COR-L47 (cell line): ENCODE measurements at places on chromosomes 4 and X.

GRCh38 chr4:581181-581580 lies 5.1 kb upstream of the TMEM271 start:
- DNase-seq = no peak

GRCh38 chr4:101177154-101177553 lies 170.2 kb downstream of the PPP3CA start:
- DNase-seq = no peak

GRCh38 chrX:66053414-66053813 lies 13.5 kb upstream of the VSIG4 start:
- no peak for DNase-seq

- DNase-seq = no peak
Observed at GRCh38 chrX:77446029-77446585, 1.1 kb upstream of the FGF16 start.

DNA sequence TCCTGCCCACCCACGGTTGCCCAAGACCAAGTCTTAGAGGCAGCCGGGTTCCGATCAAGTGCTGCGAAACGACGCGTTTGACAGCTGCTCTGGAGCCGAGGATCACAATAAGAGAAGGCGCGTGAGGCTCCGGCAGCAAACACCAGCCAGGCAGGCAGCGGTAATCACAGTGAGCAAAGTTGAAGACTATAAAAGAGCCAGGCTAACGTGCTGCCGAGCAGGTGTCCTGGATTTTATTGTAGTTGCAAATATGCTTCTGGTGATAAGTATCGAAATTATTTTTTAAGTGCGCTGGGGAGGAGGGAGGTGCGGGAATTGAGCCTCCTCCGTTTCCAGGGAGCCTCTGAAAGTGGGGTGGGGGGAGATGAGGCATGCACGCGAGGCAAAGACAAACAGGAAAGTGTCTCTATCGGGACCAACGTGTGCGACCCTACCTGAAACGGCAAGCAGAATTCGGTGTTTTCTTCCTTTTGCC lies 590 bp downstream of the GABRA2 start:
- DNase-seq = peak; percentile 10

DNA sequence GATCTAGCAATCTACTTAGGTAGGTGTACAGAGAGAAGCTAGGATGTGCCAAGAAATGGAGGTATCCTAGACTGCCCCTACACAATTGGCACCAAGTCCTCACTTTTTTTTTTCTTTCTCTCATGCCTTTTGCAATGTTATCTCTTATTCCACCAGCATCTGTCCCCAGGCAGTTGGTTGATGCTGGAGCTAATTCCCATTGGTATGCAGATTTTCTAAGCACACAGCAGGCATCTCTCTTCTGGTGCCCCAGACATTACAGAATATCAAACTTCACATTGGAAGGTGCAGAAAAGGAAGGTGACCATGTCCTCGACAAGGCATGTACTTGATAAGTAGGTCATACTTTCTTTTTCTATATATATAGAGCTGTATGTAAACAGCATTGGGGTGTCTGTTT lies 21.6 kb downstream of the LUZP4 start:
- DNase-seq = no peak

- no peak for DNase-seq
Observed at GRCh38 chrX:77003956-77004355, 443.2 kb upstream of the FGF16 start.

GRCh38 chrX:7110821-7111276 lies 36.7 kb upstream of the STS start:
- DNase-seq = no peak

DNA sequence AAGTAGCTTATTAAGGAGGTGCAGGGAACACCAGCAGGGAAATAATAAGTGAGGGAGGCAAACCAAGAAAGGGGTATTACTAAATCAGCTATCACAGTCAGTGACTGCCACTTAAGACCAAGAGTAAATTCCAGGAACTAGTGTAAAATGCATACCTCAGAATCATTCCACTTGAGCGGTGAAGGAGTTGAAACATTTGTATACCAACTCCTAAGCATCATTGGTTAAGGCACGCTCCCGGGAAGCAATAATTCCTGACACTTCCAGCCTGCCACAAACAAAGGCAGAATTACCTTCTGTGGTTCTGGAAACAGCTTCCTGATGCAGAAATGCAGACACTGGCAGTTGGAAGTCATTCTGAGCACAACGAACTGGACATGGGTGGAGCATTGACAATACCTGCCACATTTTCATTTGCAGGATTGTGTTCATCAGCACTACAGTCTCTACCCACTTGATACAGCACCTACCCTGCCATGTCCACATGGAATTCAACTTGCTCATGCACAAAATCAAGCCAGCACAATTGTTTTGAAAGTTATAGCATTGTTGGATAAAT lies 82.1 kb downstream of the PPP1R2C start:
- DNase-seq = no peak

- no peak for DNase-seq
Observed at GRCh38 chrX:23729214-23729613, 13.9 kb downstream of the ACOT9 start.

DNA sequence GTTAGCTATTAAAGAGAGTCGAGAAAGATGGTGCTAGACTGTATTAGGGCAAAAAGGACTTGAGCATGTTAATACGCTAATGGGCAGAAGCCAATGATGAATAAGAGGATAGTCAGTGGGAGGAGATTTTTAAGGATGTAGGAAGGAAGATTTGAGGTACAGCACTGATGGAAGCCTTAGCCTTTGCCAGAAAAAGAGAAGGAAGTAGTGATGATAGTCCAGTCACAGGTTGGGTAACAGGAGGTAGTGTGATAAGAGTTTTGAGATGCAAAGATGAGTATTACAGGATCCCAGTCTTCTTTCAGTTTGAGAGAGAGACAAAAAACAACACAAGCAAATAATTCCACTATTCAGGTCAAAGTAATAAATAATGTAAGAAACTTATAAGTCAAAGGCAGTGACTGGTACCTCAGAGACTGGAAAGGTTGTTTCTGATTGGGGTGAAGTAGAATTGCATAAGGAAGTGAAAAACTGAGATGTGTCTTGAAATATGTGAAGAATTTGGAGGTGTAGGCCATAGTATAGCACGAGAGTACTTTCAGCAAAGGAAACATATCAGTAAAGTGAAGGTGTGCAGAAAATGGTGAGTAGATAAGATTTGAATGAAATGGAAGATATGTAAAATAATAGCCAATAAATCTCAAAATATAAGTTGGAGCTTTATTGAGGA lies 22.1 kb upstream of the NDNF start:
- no peak for DNase-seq

- no peak for DNase-seq
Observed at GRCh38 chrX:150517303-150517910, 51.0 kb upstream of the MTM1 start.

DNA sequence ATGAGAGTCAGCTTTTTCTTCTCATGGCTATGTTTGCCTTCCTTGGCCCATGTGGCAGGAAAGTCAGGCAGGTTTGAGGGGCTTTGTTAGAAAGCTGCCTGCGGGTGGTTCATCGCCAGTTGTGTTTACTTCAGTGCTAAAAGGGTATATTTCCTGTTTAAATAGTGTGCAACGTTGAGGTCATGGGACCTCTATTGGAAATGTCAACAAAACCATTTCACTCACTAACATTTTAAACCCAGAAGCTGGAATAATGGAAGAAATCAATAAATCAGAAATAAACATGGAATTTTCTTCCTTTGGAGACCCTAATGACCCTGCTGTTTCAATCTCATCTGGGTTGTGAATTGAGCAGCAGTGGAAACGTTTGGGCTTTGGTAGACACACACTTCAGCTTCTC lies 185.8 kb downstream of the ANKRD50 start:
- DNase-seq = no peak

DNA sequence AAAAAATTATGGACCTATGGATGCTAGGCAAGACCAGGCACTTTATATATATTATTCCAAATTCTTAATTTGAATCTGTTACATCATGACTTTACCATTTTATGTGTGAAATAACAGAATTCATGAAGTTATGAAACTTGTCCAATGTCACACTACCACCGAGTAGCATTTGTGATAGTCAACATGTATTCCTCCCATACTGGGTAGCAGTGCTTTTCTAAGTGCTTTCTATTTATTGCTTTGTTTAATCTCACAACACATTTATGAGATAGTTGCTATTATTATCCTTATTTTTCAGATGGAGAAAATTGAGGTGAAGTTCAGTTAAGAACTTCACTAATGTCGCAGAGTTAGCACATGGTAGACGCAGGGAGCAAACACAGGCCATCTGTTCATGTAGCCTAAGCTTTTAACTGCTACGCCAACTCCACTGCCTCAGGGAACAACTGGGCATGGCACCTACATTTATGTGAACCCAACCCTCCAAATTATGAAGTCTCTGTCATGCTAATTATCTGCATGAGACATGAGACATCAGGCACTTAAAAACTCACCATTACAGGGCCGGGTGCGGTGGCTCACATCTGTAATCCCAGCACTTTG lies 20.8 kb downstream of the GUCY1A1 start:
- DNase-seq = no peak

DNA sequence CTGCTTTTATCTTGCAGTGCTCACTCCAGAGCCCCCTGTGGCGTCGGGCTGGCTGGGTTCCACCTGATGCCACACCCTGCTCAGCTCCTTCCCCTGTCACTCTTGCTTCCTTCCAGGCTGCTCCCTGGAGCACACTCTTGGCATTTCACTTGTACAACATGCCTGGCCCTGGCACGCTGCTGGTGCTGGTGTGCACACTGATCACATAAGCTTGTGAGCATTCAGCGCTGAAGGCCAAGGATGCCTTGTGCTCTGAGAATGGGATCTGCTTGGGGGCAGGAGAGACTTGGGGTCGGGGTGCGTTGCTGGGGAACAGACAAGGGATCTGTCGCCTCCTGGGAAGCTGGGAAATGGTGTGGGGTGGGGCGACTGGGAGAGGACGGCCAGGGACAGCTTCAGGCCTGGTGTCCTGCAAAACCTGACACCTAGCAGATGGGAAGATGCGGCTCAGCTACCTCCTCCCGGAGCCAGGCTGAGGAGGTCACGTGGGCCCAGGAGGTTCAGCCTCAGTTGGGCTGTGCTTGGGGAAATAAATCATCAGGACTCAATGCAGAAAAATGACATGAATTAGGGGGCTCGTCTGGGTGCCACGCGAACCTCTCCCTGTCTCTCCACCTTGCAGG lies 108.5 kb downstream of the PHKA2 start:
- peak; percentile 36 for DNase-seq

DNA sequence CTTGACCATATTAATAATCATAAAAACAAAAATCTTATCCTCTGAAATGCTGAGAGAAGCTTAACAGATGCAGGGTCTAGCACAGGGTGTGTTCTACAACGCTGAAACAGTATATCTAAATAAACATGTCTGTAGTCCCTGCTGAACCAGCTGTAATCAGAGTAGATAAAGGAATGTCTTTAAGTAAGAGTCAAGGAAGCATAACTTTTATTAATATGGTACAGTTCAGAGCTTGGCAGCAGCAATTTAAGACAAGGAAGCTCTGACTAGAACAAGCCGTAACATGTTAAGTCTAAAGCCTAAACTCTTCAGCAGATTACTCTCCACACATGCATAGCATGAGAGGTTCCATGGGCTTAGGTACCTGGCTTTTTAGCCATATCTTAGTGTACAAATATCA lies 36.1 kb downstream of the NFKB1 start:
- DNase-seq = no peak

- no peak for DNase-seq
Observed at GRCh38 chr4:59341506-59341905, 1858.6 kb upstream of the ADGRL3 start.

DNA sequence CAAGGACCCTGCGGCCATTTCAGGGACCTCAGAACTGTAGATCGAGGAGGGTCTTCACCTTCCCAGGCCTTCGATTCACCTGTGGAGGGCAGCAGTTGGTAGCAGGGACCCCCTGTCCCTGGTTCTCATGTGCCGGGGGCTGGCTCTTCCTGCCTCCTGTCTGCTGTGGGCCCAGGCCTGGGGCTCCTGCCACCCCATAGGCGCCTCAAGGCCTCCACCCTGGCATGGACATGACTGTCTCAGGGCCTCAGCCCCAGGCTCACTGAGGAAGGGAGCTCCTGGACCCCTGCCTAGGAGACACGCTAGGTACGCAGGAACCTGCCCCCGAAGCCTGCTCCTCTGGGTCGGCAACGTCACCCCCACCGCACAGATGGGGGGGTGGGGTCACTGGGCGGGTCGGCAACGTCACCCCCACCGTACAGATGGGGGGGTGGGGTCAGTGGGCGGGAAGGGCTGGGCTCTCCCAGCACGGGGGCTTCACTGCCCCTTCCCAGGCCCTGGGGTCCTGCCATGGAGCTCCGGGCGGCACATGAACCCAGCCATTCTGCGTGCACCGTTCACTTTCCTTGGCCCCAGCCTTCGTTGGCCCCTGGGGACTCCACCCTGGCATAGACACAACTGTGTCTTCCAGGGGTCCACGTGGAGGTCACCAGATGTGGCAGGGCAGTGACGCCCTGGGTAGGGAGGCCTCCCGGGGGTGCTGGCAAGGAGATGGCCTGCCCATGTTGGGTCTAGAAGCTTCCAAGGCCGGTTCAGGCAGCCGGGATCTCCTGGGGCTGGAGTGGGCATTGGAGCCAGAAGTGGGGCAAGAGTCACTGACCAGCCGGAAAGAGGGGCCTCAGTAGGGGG lies 3.5 kb upstream of the HGFAC start:
- no peak for DNase-seq

DNA sequence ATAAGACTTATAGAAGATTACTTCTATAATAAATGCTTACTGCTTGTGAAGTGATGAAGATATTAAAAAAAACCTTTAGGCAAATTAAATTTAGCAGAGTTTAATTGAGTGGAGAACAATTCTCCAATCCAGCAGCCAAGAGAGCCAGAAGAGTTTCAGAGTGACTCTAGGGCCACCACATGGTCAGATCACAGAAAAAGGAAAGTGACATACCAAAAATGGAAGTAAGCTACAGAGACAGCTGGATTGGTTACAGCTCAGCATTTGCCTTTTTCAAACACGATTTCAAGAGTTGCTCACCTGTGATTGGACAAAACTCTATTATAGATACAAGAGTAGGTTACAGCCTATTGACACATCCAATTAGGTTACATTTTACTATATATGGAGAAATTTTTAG lies 79.0 kb upstream of the TRAM1L1 start:
- no peak for DNase-seq

GRCh38 chr4:109294006-109294405 lies 8.5 kb downstream of the COL25A1 start:
- peak; percentile 2 for DNase-seq

GRCh38 chr4:94032754-94033153 lies 174.9 kb upstream of the SMARCAD1 start:
- DNase-seq = no peak
